Right ventricle myocardium superior (tissue), 1 donor: ENCODE measurements at places on chromosomes 1 and 21.

GRCh38 chr1:11806307-11806936 lies 431 bp downstream of the CLCN6 start:
- no peak for DNase-seq

DNA sequence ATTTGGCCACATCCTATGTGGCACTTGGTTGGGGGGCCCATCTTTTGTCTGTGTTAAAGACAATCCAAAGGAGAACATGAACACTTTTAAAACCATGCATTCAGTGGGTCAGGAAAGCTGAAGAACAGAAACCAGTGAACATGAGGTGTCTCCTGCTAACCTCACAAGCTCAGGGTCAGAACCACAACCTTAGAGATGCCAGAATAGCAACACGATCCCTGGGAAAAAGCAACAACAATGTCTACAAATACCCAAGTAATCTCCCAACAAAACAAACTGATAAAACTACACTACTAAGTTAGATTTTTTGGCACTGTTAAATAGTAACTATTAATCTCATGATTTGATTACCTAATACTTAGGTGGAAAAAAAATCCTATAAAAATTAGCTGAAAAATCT lies 34.1 kb upstream of the GNG4 start:
- DNase-seq: no peak

DNA sequence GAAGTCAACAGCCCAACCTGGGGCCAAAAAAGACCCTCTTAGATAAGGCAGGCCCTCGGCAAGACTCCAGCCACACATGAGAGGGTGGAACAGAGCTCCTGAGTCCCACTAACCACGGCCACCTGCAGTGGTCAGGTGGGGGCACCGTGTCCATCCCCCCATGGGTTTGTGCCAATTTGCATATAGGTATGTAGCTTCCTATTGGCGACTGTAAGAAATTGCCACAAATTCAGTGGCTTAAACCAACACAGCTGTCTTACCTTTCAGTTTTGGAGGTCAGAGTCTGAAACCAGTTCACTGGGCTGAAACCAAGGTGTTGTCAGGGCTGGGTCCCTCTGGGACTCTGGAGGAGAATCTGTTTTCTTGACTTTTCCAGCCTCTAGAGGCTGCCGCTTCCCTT lies 59.3 kb downstream of the COL18A1 start:
- DNase-seq: no peak

DNA sequence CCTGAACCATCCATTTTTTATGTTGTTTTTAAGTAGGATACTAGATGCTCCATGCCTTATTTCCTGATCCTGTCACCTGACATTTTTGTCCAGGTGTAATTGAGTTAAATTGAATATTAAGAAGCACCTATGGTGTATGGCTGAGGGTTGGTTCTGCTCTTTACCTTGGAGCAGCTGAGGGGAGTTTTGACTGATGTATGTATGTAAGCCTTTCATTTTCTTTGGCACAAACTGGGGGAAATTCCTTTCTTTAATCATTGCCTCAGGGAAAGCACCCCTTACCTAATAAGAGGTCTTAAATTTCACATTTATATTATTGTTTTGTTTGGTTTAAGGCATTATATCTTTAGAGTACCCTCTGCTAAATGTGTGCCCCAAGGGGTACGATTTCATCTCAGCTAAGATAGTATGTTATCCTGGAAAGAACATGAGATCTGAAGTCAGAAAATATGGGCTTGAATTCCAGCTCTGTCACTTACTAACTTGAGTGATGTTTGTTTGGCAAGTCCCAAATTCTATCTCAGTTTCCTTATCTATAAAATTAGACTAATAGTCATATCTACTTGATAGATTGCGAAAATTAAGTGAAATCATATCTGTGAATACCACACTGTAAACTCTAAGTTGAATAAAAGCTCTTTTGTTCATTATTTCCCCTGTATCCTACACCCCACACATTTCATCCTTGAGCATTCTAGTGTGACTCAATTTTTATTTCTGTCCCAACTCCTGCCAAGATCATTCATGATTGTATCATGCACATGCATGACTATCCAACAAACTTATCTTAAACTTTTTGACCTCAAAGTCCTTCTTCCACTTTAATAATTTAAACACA lies 57.7 kb upstream of the NUF2 start:
- DNase-seq: no peak
